ENCODE measurements at places on chromosomes 1 and 21.

- DNase-seq: no peak
These were observed 23.8 kb downstream of the THEM4 start for GRCh38 chr1:151885479-151885878.

DNA sequence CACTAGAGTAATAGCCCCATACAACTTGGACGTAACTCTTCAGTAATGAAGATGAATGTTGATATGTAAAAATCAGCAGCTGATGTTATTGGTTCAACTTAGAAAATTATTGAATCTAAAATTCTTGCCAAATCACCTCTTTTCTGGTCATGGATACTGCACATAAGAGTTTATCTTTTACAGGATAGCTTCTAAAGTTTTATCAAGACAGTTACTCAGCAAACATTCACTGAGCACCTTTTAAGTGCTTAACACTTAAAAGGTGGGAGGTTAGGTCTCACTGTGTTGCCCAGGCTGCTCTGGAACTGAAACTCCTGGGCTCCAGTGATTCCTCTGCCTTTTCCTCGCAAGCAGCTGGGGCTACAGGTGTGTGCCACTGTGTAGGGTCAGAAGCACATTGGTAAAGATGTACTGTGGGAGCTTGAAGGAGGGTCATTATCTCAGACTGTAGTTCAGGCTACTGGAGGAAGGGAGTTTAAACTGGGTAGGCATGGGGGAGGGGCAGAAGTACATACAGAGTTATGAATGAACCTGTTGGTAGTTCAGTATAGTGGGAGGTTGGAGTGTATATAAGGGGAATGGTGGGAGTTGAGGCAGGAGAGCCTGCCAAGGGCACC, 2.0 kb downstream of the MPZL1 start:
- DNase-seq: no peak

- no peak for DNase-seq
These were observed 94.3 kb upstream of the C1orf105 start for GRCh38 chr1:172326136-172326535.

- DNase-seq: no peak
These were observed 58.5 kb downstream of the LPAR3 start for GRCh38 chr1:84834419-84835064.

DNA sequence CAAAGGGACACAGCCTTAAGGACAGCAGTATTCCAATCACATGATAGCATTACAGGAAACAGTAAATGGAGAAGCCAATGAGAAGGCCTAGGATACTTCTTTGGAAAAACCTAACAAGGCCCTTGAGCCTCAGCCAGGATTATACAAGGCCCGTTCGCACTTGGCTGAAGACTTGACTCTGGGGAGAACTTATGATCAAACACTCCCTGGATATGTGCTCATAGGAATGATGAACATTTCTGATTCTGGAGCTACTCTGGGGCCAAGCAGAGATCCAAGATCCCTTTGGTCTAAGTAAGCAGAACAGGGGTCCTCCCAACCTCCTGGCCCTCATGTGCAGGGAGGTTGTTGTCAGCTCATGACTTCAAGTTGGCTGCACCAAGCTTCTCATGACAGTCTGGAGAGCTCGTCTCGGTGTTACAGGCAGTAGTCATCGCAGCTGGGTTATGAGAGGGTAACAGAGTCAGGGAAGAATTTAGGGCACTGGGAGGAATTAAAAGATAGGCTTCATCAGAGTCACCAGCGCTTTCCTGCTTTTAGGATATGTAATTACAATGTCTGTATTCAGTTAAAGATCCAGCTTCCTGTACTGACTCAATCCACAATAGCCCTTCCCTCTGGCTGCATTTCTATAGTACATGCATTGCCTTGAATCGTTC, 92.5 kb upstream of the IRF2BP2 start:
- no peak for DNase-seq

Data from frontal cortex (tissue), 4 donors.